ENCODE measurements at places on chromosomes 3 and 15. TPM values are rescaled to one million over a fixed set of nuclear protein-coding genes. Genes with fewer than 3 reads are reported as not detected.

The DNAJB8 gene
- total RNA-seq: not detected

The CACNA2D2 gene
- 2.1 TPM for total RNA-seq

The RASGRP1 gene
- total RNA-seq: 179 TPM

The BSN gene
- 0.14 TPM for total RNA-seq

The CKMT1A gene
- total RNA-seq: not detected

GRCh38 chr3:25460751-25461150 is 32.7 kb downstream of the RARB start:
- peaks cover 3% of the 10 kb centered on the region for H3K27me3 ChIP-seq
- no peak for DNase-seq
- peaks cover 4% of the 10 kb centered on the region for H3K36me3 ChIP-seq
- H3K27ac ChIP-seq: peak overlapping the region; percentile 86

DNA sequence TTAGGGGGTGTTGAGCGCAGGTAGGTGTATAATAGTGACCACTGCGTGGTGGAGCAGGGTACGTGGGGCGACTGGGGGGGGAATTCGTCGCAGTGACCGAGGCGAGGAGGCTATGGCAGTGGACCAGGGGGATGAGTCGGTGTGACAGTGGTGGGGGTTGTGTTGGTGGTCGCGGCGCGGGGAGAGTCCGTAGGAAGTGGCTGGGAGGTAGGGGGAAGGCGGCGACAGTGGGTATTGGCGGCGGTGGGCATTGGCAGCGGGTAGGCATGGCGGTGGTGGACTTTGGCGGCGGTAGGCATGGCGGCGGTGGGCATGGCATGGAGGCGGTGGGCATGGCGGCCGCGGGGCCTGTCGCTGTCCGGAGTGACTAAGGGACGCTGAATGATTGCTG is 739 bp downstream of the SNRPN start:
- peak; percentile 45 for DNase-seq
- peak overlapping the region; percentile 94 for H3K27ac ChIP-seq
- peaks cover 2% of the 10 kb centered on the region for H3K27me3 ChIP-seq
- H3K4me1 ChIP-seq: peaks cover 5% of the 10 kb centered on the region
- H3K4me3 ChIP-seq: peak overlapping the region; percentile 92
- H3K36me3 ChIP-seq: peaks cover 11% of the 10 kb centered on the region

GRCh38 chr3:156299569-156299968 is 179.2 kb downstream of the KCNAB1 start:
- no peak for DNase-seq
- no peaks in the 10 kb centered on the region for H3K36me3 ChIP-seq
- H3K4me3 ChIP-seq: no peak overlapping the region
- no peak overlapping the region for H3K27ac ChIP-seq
- peaks cover 10% of the 10 kb centered on the region for H3K27me3 ChIP-seq

DNA sequence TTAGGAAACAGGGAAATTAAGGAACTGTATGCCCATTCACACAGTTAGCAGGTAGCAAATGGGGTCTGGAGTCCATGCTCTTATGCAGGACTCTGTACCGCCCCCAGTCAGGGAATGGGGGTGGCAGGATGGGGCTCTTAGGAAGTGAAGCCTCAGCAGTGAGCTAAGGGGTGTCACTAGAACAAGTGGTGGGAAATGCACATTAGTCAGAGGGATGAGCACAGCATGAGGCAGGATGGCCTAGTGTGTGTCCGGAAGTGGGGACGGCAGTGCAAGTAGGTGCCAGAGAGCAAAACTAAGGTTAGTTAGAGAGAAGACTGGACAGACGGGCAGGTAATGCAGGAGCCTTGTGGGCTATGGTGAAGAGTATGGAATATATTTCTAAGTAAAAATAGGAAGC is 60.7 kb downstream of the ST3GAL6 start:
- H3K4me1 ChIP-seq: no peaks in the 10 kb centered on the region
- no peak overlapping the region for H3K27ac ChIP-seq
- no peak for DNase-seq
- H3K4me3 ChIP-seq: no peak overlapping the region
- peaks cover 4% of the 10 kb centered on the region for H3K27me3 ChIP-seq

- H3K27ac ChIP-seq: no peak overlapping the region
- H3K27me3 ChIP-seq: no peaks in the 10 kb centered on the region
- DNase-seq: no peak
- peaks cover 42% of the 10 kb centered on the region for H3K4me1 ChIP-seq
- no peak overlapping the region for H3K4me3 ChIP-seq
Measured at GRCh38 chr15:50244153-50244552, 21.4 kb downstream of the HDC start.

DNA sequence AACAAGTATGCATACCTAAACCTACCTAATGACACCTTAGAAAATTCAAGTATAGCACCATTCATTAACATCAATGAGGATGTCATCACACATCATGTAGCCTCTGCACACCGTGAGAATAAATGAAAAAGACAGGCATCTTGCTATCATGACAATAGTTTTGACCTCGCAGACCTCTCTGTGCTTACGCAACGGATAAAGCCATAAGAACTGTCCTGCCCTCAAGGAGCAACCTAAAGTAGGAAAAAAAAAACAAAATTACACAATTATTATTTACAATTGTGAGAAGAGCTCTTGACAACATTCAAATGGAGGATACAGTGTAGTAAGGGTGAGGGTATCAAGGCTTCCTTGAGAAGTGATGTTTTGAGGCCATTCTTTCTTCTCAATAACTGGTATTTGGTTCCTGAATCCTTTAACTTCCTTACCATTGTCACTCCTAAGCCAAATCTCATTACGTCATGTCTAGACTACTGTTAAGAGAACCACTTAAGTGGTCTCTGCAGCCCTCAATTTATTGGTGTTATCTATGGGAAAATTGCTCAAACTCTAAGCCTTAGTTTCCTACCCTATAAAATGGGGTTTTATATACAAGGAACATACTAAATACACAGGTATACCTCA is 7.0 kb upstream of the SETD5 start:
- no peak overlapping the region for H3K27ac ChIP-seq
- H3K4me3 ChIP-seq: no peak overlapping the region
- DNase-seq: no peak
- peaks cover 43% of the 10 kb centered on the region for H3K4me1 ChIP-seq
- H3K27me3 ChIP-seq: no peaks in the 10 kb centered on the region

DNA sequence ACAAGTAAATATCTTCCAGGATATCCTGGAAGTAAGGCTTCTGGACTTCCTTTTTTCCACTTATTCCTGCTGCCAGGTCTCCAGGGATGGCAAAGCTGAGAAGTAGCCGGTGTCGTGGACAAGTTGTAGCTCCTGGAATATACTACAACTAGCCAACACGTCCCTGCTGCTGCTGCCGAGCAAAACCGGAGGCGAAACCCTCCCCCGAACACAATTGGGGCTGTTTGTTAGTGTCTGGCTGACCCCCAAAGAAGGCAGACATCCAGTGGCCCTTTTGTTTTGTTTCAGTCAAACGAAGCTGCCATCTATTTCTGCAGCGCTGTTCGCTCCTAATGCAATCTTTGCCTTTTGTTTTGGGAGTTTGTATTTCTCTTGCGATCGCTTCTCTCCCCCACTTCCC is 45.3 kb upstream of the EIF5A2 start:
- no peaks in the 10 kb centered on the region for H3K36me3 ChIP-seq
- DNase-seq: no peak
- H3K27me3 ChIP-seq: peaks cover 27% of the 10 kb centered on the region

- peaks cover 37% of the 10 kb centered on the region for H3K27me3 ChIP-seq
- no peak for DNase-seq
- H3K4me1 ChIP-seq: peaks cover 7% of the 10 kb centered on the region
- H3K4me3 ChIP-seq: no peak within 1 kb of the TSS
- H3K27ac ChIP-seq: no peak within 1 kb of the TSS
Measured at GRCh38 chr3:45885979-45886705, at the start of gene CCR9. TSS of gene CCR9 (plus strand) at chr3:45886543. CDS start at chr3:45894934, 8,391 bp downstream.

DNA sequence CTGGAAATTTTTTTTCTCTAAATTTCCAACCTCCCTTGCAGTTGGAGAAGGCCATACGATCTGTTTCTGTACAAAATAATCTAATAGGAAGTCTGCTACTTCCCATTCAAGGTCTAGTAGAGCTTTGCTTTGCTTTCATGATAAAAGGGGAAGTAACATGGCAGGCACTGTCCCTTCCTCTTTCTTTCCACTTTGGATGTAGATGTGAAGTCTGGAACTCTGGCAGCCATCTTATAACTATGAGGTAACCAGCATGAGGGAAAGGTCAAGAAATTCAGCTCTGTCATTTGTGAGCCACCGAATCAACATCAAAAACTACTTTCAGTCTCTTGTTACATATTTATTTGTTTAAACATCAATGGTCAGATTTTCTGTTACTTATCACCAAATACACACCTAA is 156.3 kb downstream of the MTHFS start:
- no peak overlapping the region for H3K27ac ChIP-seq
- no peak for DNase-seq
- no peaks in the 10 kb centered on the region for H3K27me3 ChIP-seq
- no peaks in the 10 kb centered on the region for H3K4me1 ChIP-seq

GRCh38 chr3:17840126-17840525 is 97.7 kb upstream of the TBC1D5 start:
- H3K4me3 ChIP-seq: no peak overlapping the region
- DNase-seq: no peak
- peaks cover 21% of the 10 kb centered on the region for H3K27me3 ChIP-seq
- H3K4me1 ChIP-seq: no peaks in the 10 kb centered on the region

DNA sequence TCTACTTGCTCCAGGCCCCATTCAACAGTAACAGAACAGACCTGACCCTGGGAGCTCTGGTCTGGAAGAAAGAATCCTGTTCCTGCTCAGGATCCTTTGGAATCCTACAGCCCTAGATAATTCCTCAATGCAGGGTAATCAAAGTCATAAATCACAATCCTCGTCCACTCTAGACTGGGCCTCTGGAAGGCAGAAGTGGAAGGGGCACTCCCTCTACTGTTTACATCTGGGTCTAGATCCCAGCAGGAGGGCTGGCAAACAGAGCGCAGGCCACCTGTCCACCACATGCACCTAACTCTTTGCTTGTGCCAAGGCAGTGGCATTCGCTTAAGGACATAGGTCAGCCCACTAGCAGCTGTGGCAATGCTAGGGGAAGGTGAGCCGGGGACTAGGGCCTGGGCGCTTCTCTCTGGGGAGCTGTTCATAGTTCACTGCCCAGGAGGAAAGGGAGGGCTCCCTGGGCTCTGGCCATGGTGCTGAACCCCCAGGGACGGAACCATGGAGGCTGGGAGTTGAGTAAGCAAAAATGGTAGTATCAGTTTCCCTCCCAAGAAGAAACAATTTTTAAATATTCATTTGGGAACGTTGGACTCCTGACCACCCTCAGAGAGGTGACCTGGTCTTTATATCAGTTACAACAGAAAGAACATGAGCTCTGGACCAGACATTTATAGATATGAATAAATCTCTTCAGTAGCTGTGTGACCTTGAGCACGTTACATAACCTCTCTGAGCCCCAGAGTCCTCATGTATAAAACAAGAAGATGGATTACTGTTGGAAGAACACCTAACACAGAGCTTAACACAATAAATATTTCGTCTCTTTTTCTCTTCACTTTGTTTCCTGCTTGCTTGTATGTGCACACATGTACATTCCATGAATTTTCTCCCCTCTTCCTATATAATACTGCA is 90.2 kb downstream of the NTRK3 start:
- no peak overlapping the region for H3K4me3 ChIP-seq
- H3K27ac ChIP-seq: no peak overlapping the region
- H3K36me3 ChIP-seq: no peaks in the 10 kb centered on the region

DNA sequence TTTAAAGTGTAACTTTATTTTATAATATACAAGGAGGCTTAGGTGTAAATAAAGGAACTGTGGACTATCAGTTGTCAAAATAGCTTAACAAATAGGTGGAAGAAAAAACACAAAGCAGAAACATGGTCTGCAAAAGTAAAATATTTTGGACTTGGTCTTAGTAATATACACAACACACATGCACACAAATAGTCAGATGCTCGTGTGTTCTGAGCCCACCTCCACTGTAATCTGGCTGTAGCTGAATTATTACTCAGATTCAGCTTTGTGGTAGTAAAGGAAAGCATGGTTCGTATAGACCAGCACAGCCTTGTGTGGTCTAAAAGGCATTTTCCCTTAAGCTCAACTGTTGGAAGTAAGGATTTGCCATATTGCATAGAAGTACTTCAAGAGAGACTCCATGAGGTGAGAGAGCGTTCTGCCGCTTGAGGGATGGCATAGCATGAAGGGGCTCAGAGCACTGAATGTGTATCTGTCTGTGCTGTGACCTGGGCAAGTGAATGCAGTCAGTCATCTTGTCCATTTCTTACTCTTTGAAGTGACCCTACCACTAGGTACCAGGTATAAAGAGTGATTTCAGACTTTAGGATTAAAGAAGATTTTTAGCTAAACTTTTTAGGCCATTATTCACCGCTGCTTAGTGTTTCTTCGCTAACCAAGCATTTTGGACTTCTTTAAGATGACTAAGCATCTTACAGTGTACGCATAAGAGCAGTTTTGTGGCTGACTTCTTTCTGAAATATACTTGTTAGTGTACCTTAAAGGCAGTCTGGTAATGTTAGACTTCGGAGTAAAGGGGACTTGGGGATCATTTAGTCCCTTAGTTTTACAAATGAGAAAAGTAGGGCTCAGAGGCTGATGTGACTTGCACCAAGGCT is 15.2 kb downstream of the TPM1 start:
- no peaks in the 10 kb centered on the region for H3K27me3 ChIP-seq
- H3K4me3 ChIP-seq: no peak overlapping the region
- no peak for DNase-seq

DNA sequence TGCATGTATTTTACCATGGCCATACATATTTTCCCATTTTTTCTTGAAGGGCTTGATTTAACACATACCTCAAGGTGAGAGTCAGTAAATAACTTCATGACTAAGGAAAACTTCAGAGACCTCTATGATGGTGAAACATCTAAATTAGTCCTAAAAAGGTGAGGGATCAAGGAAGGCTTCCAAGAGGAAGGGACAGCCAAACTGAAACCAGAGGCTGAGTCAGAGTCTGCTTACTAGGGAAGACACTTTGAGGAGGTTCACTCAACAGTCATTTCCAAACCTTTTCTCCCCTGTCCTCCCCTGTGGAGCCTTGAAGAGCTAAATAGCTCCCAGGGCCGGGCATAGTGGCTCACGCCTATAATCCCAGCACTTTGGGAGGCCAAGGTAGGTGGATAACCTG is 206.6 kb downstream of the SHQ1 start:
- peaks cover 3% of the 10 kb centered on the region for H3K27me3 ChIP-seq
- no peaks in the 10 kb centered on the region for H3K36me3 ChIP-seq

DNA sequence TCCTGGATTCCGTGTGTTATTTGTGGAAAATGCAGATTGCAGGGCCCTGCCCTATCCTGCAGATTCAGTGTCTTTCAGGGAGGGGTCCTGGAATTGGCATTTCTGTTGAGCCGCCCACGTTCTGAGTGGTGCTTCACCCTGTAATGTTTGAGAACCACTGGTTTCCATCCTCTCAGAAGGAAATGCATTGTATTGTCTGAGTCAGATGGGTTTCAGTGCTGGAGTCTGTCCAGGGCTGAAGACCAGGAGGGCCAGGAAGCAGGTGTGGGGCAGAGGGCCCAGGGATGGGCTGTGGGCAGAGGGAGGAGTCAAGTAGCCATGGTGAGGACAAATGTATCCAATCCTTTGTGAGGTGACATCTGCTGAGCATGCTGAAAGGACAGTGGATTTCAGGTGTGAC is 123.8 kb downstream of the SV2B start:
- no peak for DNase-seq
- H3K4me3 ChIP-seq: no peak overlapping the region
- no peak overlapping the region for H3K27ac ChIP-seq
- H3K36me3 ChIP-seq: no peaks in the 10 kb centered on the region

Data from activated naive CD8-positive, alpha-beta T cell treated with anti-CD3 and anti-CD28 coated beads, Interleukin-2, amount 10 ng/mL, durations not matched to agents 7 days and 5 days (primary cell).